Mesothelial cell of epicardium (in vitro differentiated cells): ENCODE measurements at places on chromosomes 12 and 14.

DNA sequence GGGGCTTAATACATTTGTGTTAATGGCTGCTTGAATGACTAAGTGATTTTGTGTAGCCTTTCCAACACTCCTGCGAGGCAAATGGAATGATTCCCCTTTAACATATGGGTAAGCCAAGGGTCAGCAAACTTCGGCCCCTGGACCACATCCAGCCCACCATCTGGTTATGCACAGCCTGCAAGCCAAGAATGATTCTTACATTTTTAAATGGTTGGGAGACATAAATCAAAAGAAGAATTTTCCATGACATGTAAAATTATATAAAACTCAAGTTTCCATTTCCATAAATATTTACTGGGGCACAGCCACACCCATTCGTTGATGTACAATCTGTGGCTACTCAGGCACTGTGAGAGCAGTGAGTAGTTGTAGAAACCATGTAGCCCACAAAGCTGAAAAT is 9.0 kb downstream of the SLC8B1 start:
- DNase-seq, result no peak

GRCh38 chr12:13000616-13000924 is 505 bp upstream of the HEBP1 start:
- no peak for DNase-seq

- DNase-seq, result no peak
These were observed 379.0 kb downstream of the NOVA1 start for GRCh38 chr14:26218861-26219260.

GRCh38 chr12:122947352-122947792 is 18.9 kb downstream of the ABCB9 start:
- no peak for DNase-seq

GRCh38 chr12:15677726-15678201 is 111.4 kb downstream of the EPS8 start:
- no peak for DNase-seq

DNA sequence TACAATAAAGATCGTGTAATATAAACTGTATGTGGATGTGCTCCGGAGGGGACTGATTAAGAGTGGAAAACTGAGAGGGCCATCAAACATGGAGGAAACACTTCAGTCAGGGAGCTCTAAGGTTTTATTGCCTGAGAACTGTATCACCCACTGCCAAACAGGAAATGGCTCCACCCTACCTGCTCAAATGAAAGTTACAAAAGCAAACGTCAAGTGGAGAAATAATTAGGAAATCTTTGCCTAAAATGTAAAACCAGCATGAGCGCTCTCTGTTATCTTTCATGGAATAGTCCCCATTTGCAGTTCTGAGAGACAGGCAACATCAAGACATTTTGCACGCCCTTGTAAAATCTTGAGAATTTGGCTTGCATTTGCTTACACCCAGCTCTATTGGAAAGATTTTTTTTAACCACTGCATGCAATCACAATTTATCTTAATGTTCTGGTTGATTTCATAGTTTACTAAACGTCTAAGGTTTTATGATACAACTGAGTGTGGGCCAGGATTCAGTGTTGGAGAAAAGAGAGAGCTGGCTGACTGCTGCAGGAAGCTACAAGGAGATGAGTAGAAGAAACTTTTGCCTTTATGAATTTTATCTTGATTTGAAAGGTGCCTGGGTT is 344.0 kb upstream of the PRICKLE1 start:
- no peak for DNase-seq

- DNase-seq, result no peak
These were observed 68.9 kb downstream of the SUSD6 start for GRCh38 chr14:69680297-69680696.

DNA sequence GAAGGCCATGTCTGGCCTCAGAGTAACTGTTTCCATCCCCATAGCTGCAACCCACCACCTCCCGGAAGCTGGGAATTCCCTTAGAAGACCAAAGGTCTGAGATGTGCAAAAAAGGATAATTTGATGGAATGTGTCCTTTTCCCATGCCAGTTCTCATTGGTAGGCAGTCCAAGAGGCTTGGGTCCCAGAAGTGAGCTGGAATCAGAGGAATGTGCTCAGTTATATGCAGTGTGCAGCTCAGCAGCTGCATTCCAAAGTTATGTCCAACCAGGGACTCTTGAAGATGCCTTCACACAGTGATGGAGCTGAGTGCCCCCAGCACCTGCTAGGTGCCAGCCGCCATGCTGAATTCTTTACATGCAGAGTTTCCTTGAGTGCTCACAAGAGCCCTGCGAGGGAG is 583.9 kb upstream of the TBX3 start:
- DNase-seq, result no peak

- no peak for DNase-seq
These were observed 51.8 kb downstream of the PRIMA1 start for GRCh38 chr14:93736378-93737014.
